Neural progenitor cell (in vitro differentiated cells): ENCODE measurements at places on chromosomes 2 and 18. TPM values are rescaled to one million over a fixed set of nuclear protein-coding genes. Genes with fewer than 3 reads are reported as not detected.

DNA sequence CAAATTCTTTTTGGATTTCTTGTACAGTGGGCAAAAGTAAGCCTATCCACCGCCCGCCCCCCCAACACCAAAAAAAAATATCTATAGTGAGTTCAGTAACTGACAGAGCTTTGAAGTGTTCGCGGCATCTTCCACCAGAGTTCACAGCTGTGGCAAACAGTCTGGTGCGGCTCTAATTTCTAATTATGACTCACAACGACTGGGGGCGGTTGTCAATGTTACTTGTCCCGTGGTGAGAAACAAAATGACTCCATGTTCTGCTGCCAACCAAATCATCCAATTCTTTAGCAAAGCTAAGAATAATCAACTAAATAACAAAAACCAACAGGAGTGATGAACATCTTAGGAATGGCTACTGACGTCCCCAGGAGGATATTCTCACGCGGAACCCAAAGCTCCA is 392.5 kb upstream of the SALL3 start:
- no peaks in the 10 kb centered on the region for H3K27me3 ChIP-seq
- no peaks in the 10 kb centered on the region for H3K4me1 ChIP-seq
- no peak for DNase-seq
- H3K36me3 ChIP-seq, result no peaks in the 10 kb centered on the region
- H3K4me3 ChIP-seq, result no peak overlapping the region

DNA sequence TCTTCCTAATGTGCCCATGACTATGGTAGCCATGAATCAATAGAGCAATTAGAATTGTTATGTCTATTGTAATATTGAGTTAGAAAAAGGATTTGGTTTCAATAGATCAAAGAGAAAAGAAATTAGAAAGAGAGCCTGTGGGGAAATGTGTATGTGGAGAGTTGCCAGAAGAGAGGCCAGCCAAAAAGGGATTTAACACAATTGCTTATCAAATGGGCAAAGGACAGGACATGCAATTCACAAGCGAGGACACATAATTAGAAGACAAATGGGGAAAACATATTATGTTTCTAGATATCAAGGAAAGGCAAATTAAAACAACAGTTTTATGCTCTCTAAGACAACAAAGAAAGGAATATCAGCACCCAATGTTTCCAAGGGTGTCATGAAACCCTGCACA is 403.2 kb upstream of the KLHL29 start:
- no peaks in the 10 kb centered on the region for H3K4me1 ChIP-seq
- DNase-seq, result no peak
- no peak overlapping the region for H3K4me3 ChIP-seq

- DNase-seq, result peak; percentile 77
- peak overlapping the region; percentile 16 for H3K4me3 ChIP-seq
- H3K27ac ChIP-seq, result no peak overlapping the region
- H3K4me1 ChIP-seq, result no peaks in the 10 kb centered on the region
- no peaks in the 10 kb centered on the region for H3K36me3 ChIP-seq
Measured at GRCh38 chr18:22346953-22347605, 70.6 kb downstream of the CTAGE1 start.

DNA sequence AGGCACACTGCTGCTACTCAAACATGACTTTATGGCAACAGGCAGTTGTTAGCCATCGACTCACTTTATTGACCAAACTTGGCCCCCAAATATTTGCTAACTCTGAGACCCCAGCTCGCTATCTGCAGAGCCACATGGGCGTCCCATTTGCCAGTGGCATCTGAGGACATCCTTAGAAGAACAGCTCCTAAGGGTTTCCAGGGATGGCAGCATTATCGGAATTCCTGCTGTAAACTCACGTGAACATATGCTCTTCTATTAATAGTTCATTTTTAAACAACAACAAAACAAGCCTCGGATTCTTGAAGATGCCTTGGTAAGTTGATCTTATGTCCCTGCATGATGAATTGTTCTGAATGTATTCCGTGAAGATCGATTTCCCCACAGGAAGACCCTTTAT is 181.0 kb downstream of the LDLRAD4 start:
- no peaks in the 10 kb centered on the region for H3K4me1 ChIP-seq
- H3K27ac ChIP-seq, result no peak overlapping the region
- no peak for DNase-seq
- H3K36me3 ChIP-seq, result no peaks in the 10 kb centered on the region

Gene LTBP1
- total RNA-seq, result 50.5 and 61.9 TPM in 2 replicates

DNA sequence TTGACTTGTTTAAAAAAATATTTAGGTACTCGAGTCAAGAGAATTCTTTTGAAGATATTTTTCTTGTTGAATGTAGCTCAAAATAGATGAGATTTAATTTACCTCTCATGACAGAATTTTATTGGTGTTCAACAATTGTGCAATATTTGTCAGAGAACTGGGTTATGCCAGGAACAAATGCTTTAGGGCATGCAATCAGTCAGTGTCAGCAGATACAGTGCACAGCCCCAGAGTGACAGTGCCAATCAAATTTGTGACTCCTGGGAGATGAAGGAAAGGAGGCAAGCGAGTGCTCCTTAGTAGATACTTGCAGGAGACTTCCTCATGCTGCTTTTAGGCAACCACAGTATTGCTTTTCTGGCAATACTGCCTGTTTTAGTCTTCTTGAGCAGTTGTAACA is 81.2 kb upstream of the DSEL start:
- H3K27ac ChIP-seq, result no peak overlapping the region
- no peaks in the 10 kb centered on the region for H3K4me1 ChIP-seq
- H3K36me3 ChIP-seq, result no peaks in the 10 kb centered on the region
- no peaks in the 10 kb centered on the region for H3K27me3 ChIP-seq

Gene HOXD12
- total RNA-seq, result not detected in 2 replicates

- no peaks in the 10 kb centered on the region for H3K4me1 ChIP-seq
- peaks cover 11% of the 10 kb centered on the region for H3K36me3 ChIP-seq
- no peak overlapping the region for H3K4me3 ChIP-seq
- H3K27me3 ChIP-seq, result no peaks in the 10 kb centered on the region
- no peak for DNase-seq
Measured at GRCh38 chr2:203209538-203209937, 29.3 kb upstream of the CYP20A1 start.

- no peaks in the 10 kb centered on the region for H3K36me3 ChIP-seq
- peaks cover 100% of the 10 kb centered on the region for H3K27me3 ChIP-seq
- no peak overlapping the region for H3K27ac ChIP-seq
- no peak for DNase-seq
- H3K4me3 ChIP-seq, result no peak overlapping the region
Measured at GRCh38 chr2:222309361-222309760, 10.6 kb upstream of the PAX3 start.

- no peak overlapping the region for H3K27ac ChIP-seq
- DNase-seq, result no peak
- H3K4me1 ChIP-seq, result no peaks in the 10 kb centered on the region
- H3K4me3 ChIP-seq, result no peak overlapping the region
- H3K36me3 ChIP-seq, result no peaks in the 10 kb centered on the region
- H3K27me3 ChIP-seq, result no peaks in the 10 kb centered on the region
Measured at GRCh38 chr2:229335330-229335729, 64.2 kb upstream of the PID1 start.

- peaks cover 18% of the 10 kb centered on the region for H3K4me1 ChIP-seq
- no peak for DNase-seq
- peak overlapping the region; percentile 81 for H3K4me3 ChIP-seq
- no peaks in the 10 kb centered on the region for H3K36me3 ChIP-seq
Measured at GRCh38 chr2:183123117-183123958, 905 bp upstream of the NUP35 start.

GRCh38 chr18:74073957-74074667 is 73.5 kb downstream of the FBXO15 start:
- peaks cover 6% of the 10 kb centered on the region for H3K4me1 ChIP-seq
- no peaks in the 10 kb centered on the region for H3K36me3 ChIP-seq
- H3K27ac ChIP-seq, result no peak overlapping the region
- DNase-seq, result no peak

- H3K4me1 ChIP-seq, result peaks cover 7% of the 10 kb centered on the region
- H3K4me3 ChIP-seq, result no peak overlapping the region
- peak; percentile 58 for DNase-seq
- no peak overlapping the region for H3K27ac ChIP-seq
- H3K27me3 ChIP-seq, result no peaks in the 10 kb centered on the region
Measured at GRCh38 chr2:59584958-59585357, 968.5 kb downstream of the BCL11A start.

GRCh38 chr2:190379249-190379964 is 28.7 kb upstream of the MFSD6 start:
- no peak for DNase-seq
- no peak overlapping the region for H3K27ac ChIP-seq
- no peaks in the 10 kb centered on the region for H3K4me1 ChIP-seq
- H3K36me3 ChIP-seq, result no peaks in the 10 kb centered on the region
- no peaks in the 10 kb centered on the region for H3K27me3 ChIP-seq
- H3K4me3 ChIP-seq, result no peak overlapping the region

DNA sequence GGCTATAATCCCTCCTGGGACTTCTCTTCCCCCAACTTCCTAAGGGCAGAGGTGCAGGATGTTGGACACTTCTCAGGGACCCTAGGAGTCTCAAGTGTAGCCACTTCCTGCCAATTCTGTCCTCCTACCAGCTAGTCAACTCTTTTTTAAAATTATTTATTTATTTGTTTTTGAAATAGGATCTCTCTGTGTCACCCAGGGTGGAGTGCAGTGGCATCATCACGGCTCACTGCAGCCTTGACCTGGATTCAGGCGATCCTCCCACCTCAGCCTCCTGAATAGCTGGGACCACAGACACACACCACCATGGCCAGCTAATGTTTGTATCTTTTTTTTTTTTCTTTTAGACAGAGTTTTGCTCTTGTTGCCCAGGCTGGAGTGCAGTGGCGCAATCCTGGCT is 11.5 kb downstream of the SFTPB start:
- H3K4me3 ChIP-seq, result no peak overlapping the region
- no peak overlapping the region for H3K27ac ChIP-seq
- H3K4me1 ChIP-seq, result no peaks in the 10 kb centered on the region
- DNase-seq, result no peak

- H3K27ac ChIP-seq, result no peak overlapping the region
- DNase-seq, result no peak
- H3K36me3 ChIP-seq, result no peaks in the 10 kb centered on the region
- H3K4me1 ChIP-seq, result peaks cover 10% of the 10 kb centered on the region
- no peak overlapping the region for H3K4me3 ChIP-seq
- no peaks in the 10 kb centered on the region for H3K27me3 ChIP-seq
Measured at GRCh38 chr18:7332452-7332851, 101.6 kb downstream of the LRRC30 start.

DNA sequence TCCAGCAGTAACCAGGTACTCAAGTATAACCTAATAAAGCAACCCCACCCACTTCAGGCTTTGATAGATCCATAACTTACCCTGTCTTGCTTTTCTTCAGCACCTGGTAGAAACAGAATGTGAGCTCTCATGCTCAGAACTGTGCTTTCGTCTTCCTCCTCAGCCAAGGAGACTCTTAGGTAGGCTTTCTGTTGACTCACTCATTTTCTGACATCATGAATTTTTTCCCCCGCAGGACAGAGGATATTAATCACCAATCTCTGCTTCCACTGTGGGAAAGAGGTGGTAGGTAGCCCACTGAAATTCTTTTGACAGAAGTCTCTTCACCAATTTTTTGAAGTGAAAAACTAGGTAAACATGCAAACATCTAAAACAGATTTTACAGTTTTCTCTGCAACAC is 241.2 kb upstream of the KCNJ3 start:
- DNase-seq, result no peak
- H3K4me3 ChIP-seq, result no peak overlapping the region
- no peaks in the 10 kb centered on the region for H3K27me3 ChIP-seq
- no peaks in the 10 kb centered on the region for H3K4me1 ChIP-seq
- no peak overlapping the region for H3K27ac ChIP-seq

- no peaks in the 10 kb centered on the region for H3K27me3 ChIP-seq
- peaks cover 7% of the 10 kb centered on the region for H3K4me1 ChIP-seq
- DNase-seq, result no peak
- H3K4me3 ChIP-seq, result no peak overlapping the region
- no peak overlapping the region for H3K27ac ChIP-seq
Measured at GRCh38 chr18:22816266-22817176, 116.6 kb upstream of the RBBP8 start.

GRCh38 chr2:157488877-157489276 is 45.0 kb upstream of the CYTIP start:
- no peak overlapping the region for H3K4me3 ChIP-seq
- H3K36me3 ChIP-seq, result no peaks in the 10 kb centered on the region
- no peaks in the 10 kb centered on the region for H3K27me3 ChIP-seq

Gene PLA2R1
- 0.45 and 0.90 TPM in 2 replicates for total RNA-seq

DNA sequence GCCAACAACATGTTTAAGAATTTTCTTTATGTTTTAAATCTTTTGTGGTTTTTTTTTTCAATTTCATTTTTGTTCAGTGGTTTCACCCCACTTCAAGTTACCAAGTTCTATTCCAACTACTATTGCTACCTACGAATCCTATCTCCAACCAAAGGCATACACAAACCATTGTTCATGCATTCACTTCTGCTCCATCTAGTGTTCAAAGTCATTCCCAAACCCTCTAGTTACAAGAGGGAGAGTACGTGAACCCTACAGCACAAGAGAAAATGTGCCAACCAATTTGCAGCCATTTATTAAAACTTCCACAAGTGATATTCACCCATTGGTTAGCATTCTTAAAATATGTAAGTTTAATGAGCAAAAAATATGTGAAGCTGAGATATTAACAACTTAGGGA is 295.1 kb upstream of the KYNU start:
- no peaks in the 10 kb centered on the region for H3K4me1 ChIP-seq
- no peak for DNase-seq
- no peak overlapping the region for H3K27ac ChIP-seq
- H3K36me3 ChIP-seq, result no peaks in the 10 kb centered on the region
- no peak overlapping the region for H3K4me3 ChIP-seq

DNA sequence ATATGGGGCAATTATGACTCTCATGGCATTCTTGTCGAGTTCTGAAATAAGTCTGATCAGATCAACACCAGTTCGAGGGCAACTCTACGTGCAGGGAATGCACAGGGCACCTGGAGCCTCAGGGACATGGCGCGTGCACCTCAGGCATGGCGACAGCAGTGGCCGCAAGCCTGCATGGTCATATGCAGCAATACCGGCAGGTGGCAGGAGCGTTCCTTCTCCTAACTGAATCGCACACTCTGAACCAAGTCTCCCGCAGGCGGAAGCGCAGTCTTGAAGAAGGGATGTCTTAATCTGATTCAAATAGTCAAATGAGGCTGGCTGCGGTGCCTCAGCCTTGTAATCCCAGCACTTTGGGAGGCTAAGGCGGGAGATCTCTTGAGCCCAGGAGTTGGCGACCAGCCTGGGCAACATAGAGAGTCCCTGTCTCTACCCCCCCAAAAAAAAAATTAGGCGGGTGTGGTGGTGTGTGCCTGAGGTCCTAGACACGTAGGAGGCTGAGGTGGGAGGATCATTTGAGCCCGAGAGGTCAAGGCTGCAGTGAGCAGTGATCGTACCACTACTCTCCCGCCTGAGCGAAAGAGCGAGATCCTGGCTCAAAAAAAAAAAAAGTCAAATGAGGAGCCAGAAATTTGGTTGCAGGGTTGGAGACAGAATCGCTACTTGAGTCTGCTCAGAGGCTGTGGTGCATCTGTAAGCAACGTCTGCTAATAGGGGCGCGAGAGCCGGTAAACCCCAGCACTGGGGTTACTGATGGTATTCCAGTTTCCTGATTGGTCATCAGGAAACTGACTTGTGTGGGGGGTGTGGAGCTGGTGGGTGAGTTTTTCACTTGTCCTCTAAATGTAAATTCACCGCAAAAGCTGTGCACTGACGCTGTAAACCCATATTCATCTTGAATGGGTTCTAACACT is 28.8 kb downstream of the FHL2 start:
- no peaks in the 10 kb centered on the region for H3K27me3 ChIP-seq
- H3K4me1 ChIP-seq, result no peaks in the 10 kb centered on the region
- no peaks in the 10 kb centered on the region for H3K36me3 ChIP-seq
- H3K27ac ChIP-seq, result no peak overlapping the region

- H3K27ac ChIP-seq, result no peak overlapping the region
- no peaks in the 10 kb centered on the region for H3K27me3 ChIP-seq
- peaks cover 13% of the 10 kb centered on the region for H3K4me1 ChIP-seq
- peak overlapping the region; percentile 82 for H3K4me3 ChIP-seq
Measured at GRCh38 chr2:218218268-218219185, 1.5 kb downstream of the ARPC2 start.
